ENCODE measurements at places on chromosomes 5 and 9. TPM values are rescaled to one million over a fixed set of nuclear protein-coding genes. Genes with fewer than 3 reads are reported as not detected.

Gene C9orf50
- not detected for total RNA-seq

Gene ZNF79
- total RNA-seq = 10.4 TPM

Gene CLIC3
- 4.5 TPM for total RNA-seq

Gene WNT8A
- not detected for total RNA-seq

Gene RAB3C
- total RNA-seq = not detected

Gene PPP1R2B
- not detected for total RNA-seq

Gene EXD3
- total RNA-seq = 21.4 TPM

Gene GPR151
- not detected for total RNA-seq

Gene TXNDC8
- not detected for total RNA-seq

Gene ZNF462
- 0.55 TPM for total RNA-seq

Gene F2RL1
- total RNA-seq = 2.0 TPM

Gene PCDHB4
- total RNA-seq = not detected

Gene CARD9
- 0.22 TPM for total RNA-seq

Gene CTSV
- 1.0 TPM for total RNA-seq

Gene LHX3
- not detected for total RNA-seq

Gene BARHL1
- total RNA-seq = not detected

Gene DMRT3
- not detected for total RNA-seq

Gene PCDHGC5
- total RNA-seq = not detected

Gene AHRR
- 11.1 TPM for total RNA-seq

Gene IRX2
- not detected for total RNA-seq

Gene PCDHGB3
- total RNA-seq = 0.10 TPM

Gene PCDHGB4
- total RNA-seq = not detected

Gene ANGPTL2
- total RNA-seq = not detected

Gene TAF11L5
- not detected for total RNA-seq

Gene NFIL3
- total RNA-seq = 28.3 TPM

Gene LHX6
- not detected for total RNA-seq

Gene DNAJC21
- total RNA-seq = 55.4 TPM

Gene STK10
- total RNA-seq = 272 TPM

Gene TAF11L10
- not detected for total RNA-seq

Gene PCDHGA3
- not detected for total RNA-seq

Gene ADAMTS19
- not detected for total RNA-seq

Gene C5orf52
- not detected for total RNA-seq

Gene SPINK5
- total RNA-seq = not detected

Gene CCNI2
- 7.7 TPM for total RNA-seq

Gene SLCO4C1
- total RNA-seq = 0.43 TPM

Gene TRMT10B
- total RNA-seq = 15.4 TPM

Gene CSF2
- 4.3 TPM for total RNA-seq

Gene ANKRD34B
- not detected for total RNA-seq

Gene UBAP1
- total RNA-seq = 29.0 TPM

Gene FGF18
- 0.12 TPM for total RNA-seq

Gene SLC25A48
- total RNA-seq = not detected

Gene ZFP2
- total RNA-seq = 0.48 TPM

Gene FOXD1
- not detected for total RNA-seq

Gene CCDC180
- total RNA-seq = 4.3 TPM

Gene OMD
- not detected for total RNA-seq

Gene SAPCD2
- 25.2 TPM for total RNA-seq

Gene PCDHB12
- total RNA-seq = not detected

Gene OTP
- not detected for total RNA-seq

Gene LVRN
- total RNA-seq = not detected

Gene PCDHGB2
- 0.12 TPM for total RNA-seq

Gene MCIDAS
- total RNA-seq = not detected

Gene PCDHAC2
- total RNA-seq = not detected

Gene NR6A1
- 0.19 TPM for total RNA-seq

Gene TMC1
- not detected for total RNA-seq

Gene HK3
- 0.18 TPM for total RNA-seq

Gene WDR38
- total RNA-seq = not detected

Gene OR13C3
- total RNA-seq = not detected

Gene FRMD3
- 0.71 TPM for total RNA-seq

Gene EFNA5
- not detected for total RNA-seq
